ENCODE measurements at places on chromosomes 5 and 9.

DNA sequence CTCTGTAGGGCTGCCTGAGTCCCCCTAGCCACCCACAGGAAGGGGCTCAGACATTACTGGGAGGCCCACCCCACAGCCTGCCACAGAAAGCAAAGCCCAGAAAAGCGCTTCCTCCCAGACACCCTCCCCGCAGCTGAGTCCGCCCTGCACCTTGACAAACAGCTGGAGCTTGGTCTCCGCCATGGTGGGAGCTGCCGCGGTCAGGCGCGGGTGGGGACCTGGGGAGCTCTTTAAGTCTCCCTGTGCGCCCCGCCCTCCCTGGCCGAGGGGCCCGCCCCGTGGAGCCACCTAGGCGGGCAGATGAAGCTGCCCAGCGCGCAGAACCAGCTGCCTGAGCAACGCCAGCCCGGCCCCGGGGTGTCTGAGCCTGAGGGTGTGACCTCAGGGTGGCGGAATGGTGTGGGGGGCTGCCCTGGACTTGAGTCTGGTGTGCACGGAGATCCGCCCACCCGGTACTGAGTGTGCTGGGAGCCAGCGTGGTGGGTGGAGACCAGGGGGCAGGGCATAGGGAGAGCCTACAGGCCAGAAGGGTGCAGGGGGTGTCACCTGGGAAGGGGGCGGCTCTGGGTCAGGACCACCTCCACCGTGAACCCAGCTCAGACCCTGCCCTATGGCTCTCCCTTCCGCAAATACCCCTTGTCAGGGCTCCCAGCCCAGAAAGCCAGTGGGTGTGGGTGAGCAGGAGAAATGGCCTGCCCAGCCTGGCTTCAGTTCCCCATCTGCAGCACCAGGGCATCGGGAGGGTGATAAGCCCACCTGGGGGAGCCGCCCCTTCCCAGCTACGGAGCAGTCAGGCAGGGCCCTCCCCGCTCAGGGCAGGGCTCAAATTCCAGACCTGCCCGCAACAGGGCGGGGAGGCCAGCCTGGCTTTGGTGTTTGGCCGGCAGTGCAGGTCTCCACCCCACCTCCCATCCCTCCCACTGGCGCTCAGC lies at the start of gene CLIC3:
TSS of gene CLIC3 (minus strand) at position 208 of the 932 bp plus-strand sequence. CDS start at position 183, 25 bp downstream.
- DNase-seq = no peak

- no peak for DNase-seq
These were observed 53.2 kb upstream of the ISOC1 start for GRCh38 chr5:129041196-129041881.

GRCh38 chr9:130692321-130692720 lies 1.3 kb upstream of the EXOSC2 start:
- DNase-seq = no peak

GRCh38 chr9:114370251-114370967 lies 17.4 kb downstream of the AKNA start:
- DNase-seq = no peak

- DNase-seq = no peak
These were observed 69.9 kb downstream of the PPARGC1B start for GRCh38 chr5:149799965-149800516.

DNA sequence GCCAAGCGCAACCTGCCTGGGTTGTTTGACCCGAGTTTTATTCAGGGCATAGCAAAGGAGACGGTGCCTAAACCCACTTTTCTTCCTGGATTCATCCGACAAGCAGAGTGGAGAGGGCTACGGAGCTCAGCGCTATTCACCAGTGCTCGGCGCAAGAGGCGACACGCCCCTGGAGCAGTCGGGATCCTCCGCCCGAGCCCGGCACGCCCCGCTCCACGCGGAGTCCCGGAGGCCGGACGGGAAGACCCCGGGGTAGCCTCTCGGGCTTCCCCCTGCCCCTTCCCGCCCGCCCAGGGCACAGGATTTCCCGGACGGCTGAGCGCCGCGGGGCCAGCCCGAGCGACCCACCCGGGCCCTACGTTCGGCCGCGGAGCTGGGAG lies 427 bp downstream of the SERINC5 start:
- DNase-seq = no peak

GRCh38 chr9:1918622-1919021 lies 96.5 kb upstream of the SMARCA2 start:
- DNase-seq = no peak

GRCh38 chr9:121353241-121354061 lies 16.6 kb downstream of the STOM start:
- DNase-seq = no peak

DNA sequence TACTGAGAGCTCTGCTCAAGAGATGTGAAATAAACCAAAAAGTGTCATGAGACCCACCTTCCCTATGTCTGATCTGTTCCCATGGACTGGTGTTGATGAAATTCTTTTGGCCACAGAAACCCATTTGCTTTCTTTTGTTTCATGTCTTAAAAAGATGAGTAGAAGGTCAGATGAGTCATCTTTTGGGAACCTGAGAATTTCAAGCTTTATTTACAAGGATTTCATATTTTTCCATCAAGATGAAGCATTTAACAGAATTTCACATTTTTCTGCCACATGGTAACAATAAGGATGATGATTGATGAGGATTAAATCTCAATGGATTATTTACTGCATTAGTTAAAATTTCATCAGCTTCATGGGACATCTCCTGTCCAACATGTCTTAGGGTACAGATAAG lies 337.8 kb downstream of the DEPDC1B start:
- no peak for DNase-seq

GRCh38 chr9:31519826-31520225 lies 864.6 kb upstream of the ACO1 start:
- no peak for DNase-seq

DNA sequence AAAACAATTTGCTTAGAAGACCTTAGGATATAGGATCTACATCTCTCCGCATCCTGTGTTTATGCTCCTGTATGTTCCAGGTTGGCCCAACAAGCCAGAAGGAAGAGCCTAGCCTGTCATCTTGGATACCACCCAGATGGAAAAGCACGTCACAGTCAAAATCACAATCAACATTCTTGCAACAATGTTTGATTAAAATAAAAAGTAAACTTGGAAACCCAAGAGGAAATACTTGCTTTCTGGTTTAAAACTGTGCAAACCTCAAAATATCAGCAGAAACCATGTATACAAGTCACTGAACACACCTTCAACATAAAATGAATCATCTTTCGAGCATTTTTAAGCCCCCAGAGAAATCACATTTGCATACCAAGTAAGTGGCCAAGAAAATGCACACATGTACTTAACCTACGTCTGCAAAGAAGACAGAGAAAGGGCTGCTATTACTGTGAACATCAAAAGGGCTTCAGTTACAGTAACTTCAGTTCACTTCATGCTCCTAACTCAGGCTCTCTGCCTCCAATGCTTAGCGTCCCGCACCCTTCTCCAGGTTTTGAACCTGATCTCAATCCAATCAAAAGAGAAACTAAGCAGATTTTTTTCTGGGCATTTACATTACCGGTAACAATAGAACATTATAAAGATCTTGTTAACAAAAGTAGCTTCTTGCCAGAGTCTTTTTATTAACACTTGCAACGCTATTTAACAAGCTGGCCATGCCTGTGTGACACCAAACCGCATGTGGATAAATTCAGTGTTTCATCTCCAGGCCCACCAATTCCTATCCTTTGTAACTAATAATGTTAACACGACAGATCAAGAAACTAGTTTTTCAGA lies 1.3 kb downstream of the ENC1 start:
- DNase-seq = no peak

GRCh38 chr5:14445576-14446290 lies 135.9 kb upstream of the OTULINL start:
- no peak for DNase-seq

- no peak for DNase-seq
These were observed 21.2 kb upstream of the PIK3R1 start for GRCh38 chr5:68194386-68194785.

DNA sequence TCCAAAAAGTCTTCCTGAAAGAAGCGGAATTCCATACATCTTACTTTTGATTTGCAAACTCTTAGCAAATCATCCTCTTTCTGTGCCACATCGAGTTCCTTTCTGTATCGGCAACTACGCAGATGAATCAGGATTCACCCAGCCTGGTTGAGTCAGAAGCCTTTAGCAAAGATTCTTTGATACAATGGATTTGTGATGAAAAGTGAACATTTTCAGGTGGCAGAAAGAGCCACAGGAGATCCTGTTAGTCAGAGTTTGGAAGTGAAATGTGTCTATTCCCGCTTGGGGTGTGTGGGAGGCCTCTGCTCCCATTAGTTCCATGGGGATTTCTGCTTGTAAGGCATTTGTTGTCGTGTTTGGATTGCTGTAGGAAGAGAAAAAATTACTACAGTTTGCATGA lies 351.8 kb upstream of the WWC1 start:
- no peak for DNase-seq

GRCh38 chr9:33029231-33029786 lies 4.2 kb downstream of the DNAJA1 start:
- no peak for DNase-seq
